ENCODE measurements at places on chromosomes 1 and 21.

- DNase-seq, result no peak
Measured at GRCh38 chr1:44154049-44154448, 12.6 kb upstream of the KLF18 start.

- no peak for DNase-seq
Measured at GRCh38 chr21:45849651-45850050, 131.9 kb upstream of the COL6A1 start.

DNA sequence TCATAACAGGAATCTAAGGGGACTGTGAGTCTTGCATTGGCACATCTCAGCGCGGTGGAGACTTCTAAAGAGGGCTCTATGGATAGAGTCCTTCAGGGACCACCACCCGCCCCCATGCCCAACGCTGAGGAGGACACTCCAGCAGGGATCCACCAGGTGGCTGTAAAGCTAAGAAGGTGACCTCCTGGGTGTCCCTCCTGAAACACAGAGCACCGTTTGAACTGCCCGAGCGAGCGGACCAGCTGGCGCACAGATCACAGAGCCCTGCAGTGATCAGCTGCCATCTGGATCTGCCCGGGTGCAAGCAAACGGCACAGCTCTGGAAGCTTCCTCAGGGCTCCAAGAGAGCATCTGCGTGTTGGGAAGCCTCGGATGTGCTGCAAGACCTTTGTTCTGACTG is 51.3 kb upstream of the LYST start:
- DNase-seq, result no peak

DNA sequence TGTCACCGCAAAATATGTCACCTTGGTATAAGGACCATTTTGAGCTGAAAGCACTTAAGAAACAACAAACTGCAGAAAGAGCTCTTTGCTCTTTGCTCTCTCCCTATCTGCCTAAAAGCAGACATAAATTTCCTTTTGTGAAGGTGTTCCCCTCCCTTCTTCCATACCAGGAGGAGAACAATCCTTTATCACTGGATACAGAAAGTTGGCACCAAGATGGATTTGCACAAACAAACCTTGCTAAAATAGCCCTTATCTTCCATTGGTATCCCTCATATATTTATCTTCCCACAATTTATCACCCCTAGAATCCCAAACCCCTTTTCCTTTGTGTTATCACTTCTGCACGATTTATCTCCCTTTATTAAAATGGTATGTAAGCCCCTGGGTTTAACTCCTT is 51.4 kb downstream of the DPYD start:
- no peak for DNase-seq

GRCh38 chr1:17755120-17755519 is at the start of gene ACTL8:
TSS of gene ACTL8 (plus strand) at chr1:17755333. CDS start at chr1:17823009, 67,676 bp downstream.
- no peak for DNase-seq

DNA sequence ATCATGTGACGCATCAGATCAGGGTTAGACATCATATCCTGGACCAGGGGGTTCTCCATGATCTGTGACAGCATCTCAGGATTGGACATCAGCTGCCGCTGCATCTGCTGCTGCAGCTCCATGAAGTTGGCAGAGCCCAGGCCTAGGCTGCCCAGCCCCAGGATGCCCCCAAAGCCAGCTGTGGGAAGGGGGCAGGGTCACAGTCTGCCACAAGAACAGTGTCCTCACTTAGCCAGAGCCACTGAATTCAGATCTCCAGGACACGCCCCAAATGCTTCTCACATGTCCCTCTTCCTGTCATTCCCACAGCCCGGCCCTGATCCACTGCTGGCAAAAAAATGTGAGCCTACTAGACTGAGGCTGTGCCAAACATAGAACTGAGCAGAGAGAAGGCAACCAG is 3.2 kb downstream of the UBQLN4 start:
- DNase-seq, result no peak

DNA sequence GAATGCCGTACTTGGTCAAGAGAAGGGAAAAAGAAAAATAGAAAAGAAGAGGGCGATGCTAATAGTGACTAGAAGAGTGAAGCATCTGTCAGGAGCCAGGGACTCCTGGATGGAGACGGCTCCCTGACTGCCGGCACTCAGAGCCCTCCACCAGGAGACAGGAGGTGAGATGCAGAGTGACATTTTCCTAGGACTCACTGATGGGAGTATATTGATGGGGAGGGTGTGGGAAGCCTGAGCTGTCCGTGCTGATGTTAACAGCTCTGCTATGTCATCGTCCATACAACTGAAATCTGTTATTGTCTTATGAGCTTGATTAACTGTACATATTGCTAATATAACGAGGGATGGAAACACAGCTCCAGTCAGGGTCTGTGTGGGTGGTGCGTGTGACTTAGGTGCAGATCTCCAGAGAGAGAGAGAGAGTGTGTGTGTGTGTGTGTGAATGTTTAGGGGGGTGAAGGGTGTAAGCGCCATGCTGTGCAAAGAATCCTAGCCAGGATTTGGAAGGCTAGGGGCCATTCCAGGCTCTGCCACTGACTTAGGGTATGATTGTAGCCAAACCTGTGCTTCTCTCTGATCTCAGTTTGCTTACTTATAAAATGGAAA is 123.0 kb upstream of the KLHDC7A start:
- DNase-seq, result no peak

- no peak for DNase-seq
Measured at GRCh38 chr1:230368363-230368762, 57.8 kb downstream of the PGBD5 start.

DNA sequence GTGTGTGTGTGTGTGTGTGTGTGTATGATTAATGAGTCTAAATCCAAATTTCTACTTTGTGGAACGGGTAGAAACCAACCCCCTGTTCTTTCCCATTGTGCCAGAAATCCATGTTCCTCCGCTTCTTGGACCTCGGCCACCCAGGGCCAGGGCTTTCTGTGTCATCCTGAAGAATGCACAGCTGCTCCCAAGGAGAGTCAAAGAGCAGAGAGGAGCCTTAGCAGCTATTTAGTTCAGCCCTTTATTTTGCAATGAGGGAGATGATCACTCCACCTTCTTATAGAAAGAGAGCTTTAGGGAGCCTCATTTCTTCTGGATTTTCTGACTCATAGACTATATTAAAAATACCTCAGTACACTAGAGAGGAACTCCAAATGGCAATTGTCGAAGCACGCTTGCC is 489.3 kb upstream of the VAMP3 start:
- no peak for DNase-seq

DNA sequence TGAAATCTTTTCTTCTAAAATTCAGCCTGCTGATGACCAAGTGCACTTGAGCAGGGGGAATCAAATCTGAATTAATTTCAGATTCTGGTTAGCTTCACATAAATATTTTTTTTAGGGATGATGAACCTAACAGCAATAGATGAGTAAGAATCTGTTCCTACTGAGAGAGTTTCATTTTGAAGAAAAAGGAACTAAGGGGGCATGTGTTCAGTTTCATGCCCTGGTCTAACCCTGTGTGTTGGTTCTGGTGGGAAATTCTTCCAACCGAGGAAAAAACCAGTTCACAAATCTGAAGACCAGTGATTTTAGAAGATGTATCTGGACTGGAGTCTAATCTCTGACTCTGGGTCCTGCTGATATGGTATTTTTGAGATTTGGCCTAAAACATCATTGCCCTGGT is 13.7 kb downstream of the SELL start:
- DNase-seq, result no peak

- no peak for DNase-seq
Measured at GRCh38 chr1:45895406-45895805, 92.0 kb downstream of the MAST2 start.

- DNase-seq, result no peak
Measured at GRCh38 chr1:11078631-11079030, 18.8 kb upstream of the SRM start.

DNA sequence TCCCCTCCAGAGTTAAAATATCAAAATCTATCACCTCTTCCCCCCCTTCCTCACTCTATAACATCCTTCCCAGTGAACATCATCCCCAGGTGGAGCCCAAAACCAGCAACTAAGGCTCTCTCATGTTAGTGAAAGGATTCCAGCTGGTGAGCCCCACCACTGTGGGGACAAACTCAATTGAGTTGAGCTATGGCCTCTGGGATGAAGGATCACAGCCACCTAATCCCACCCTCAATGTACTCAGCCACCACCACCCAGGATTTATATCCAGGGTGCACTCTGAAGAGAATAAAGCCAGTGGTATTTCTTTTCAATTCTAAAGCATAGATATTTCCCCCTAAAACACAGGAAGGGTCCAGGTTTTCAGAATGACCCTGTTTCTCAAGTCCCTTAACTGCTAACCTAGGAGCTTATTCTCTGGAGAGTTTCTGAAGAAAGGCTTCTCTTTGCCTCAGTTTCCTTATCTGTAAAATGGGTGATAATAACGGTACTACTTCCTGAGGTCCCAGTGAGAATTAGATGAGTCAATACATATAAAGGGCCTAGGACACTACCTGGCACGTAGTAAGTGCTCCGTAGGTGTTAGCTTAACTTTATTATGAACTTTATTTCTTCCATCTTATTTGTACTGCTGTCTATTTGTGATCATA is 15.6 kb upstream of the BOLA1 start:
- no peak for DNase-seq

GRCh38 chr1:247165674-247166073 is 6.1 kb downstream of the ZNF124 start:
- no peak for DNase-seq

GRCh38 chr1:193462629-193463320 is 276.4 kb upstream of the B3GALT2 start:
- DNase-seq, result no peak

GRCh38 chr1:200774735-200775444 is 36.2 kb downstream of the CAMSAP2 start:
- DNase-seq, result no peak

DNA sequence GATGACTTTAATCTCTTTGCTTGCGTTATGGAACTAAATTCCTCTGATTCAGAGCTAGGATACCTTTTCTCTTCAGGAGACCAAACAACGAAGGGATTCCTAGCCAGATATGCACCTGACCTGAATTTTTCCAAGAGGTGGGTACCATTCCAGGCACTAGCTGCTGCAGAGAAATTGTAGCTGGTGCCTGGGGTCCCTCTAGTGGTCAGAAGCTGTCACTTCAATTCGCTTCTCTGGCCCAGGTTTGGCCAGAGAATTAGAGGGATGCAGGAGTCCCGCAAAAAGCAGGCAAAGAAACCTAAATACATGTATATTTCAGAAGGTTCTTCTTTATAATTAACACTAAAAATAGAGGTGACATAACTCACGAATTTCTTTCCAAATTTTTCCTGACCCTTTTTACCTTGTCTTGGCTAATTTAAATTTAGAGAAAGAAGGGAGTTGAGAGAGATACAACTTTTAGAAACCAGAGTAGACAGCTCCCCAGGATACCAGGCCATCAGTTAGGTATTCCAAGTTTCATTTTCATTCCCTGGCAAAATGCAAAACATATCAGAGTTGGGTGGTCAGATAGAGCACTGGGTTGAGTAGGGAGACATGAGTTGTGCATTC is 9.6 kb downstream of the ACKR1 start:
- DNase-seq, result peak; percentile 14

- no peak for DNase-seq
Measured at GRCh38 chr1:224739997-224740684, 124.0 kb downstream of the CNIH3 start.

DNA sequence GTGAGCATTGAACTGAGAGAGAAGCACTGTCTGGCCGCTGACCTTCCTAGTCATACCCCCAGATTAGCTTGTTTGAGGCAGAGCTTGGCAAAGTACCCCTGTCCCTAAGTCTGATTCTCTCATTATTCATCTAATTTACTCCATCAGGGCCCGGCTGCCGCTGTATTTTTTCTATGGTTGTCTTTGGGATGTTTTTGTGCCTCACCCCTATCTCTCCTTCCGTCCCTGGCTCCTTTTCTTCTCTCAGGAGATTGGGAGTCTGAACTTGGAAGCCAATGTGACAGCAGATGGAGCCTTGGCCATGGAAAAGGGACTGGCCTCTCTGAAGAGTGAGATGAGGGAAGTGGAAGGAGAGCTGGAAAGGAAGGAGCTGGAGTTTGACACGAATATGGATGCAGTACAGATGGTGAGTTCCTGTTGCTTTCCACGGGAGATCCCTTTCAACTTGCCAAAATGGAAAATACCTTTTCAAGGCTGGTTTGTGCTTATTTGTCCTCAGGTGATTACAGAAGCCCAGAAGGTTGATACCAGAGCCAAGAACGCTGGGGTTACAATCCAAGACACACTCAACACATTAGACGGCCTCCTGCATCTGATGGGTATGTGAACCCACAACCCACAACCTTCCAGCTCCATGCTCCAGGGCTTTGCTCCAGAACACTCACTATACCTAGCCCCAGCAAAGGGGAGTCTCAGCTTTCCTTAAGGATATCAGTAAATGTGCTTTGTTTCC is 53.9 kb downstream of the LAMC2 start:
- DNase-seq, result no peak

DNA sequence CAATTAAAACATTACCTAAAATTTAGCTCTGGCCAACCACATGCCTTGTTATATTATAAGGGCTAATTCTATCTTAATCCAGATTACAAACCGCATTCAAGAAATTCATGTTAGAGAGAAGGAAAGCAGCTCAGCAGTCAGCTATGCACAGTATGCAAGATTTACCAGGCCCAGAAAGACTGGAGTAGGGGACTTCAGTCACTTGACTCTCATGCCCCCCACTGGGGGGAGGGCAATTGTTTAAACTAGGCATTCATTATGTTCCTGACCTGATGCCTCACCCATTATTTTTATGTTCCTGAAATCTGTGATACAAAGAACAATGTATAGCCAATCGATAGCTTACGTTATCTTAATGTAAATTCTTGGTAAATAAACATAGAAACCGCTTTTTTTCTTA is 96.9 kb downstream of the ZNF644 start:
- no peak for DNase-seq

DNA sequence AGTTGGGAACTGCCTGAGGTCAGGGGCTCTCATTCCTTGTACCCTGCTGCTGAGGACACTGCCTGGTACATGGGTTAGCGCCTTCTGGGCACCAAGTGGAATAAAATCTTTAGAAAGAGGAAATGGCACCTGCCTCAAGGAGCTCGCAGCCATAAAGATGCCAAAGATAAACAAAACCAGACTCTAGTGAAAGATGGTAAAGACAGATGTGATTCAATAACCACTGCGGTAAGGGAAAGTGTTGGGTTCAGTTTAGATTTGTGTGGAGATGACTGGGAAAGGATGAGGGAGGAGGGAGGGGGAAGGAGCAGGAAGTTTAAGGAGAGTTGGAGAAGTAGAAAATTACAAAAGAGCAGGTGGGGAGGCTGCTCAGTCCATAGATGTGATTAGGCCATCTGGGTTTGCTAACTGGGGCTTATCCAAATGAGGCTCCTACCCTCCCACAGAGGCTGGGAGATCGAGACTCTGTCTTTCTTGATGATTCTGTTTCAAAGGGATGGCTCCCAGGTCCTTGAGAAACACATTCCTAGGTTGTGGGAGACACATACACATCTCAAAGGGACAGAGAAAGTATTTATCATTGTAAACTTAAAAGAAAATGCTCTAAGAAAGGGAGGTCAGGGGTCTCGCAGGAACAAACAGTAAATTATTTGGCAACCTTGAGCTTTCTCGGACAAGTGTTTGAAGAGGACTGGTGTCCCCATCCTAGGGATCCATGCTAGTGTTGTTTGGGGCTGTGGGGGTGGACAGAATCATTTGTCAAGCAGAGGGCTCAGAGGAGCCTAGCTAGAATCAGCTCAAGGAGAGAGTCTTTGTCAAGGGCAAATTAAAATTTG is 65.7 kb upstream of the MORC3 start:
- DNase-seq, result peak; percentile 91

- DNase-seq, result no peak
Measured at GRCh38 chr1:1627829-1628753, 3.9 kb upstream of the MMP23B start.

Data from Jurkat, Clone E6-1 (cell line).